ENCODE measurements at places on chromosomes 3 and 15. TPM values are rescaled to one million over a fixed set of nuclear protein-coding genes. Genes with fewer than 3 reads are reported as not detected.

Gene CCDC39
- total RNA-seq, result not detected

Gene C15orf62
- total RNA-seq, result 2.9 TPM

Gene OSBPL10
- total RNA-seq, result 33.9 TPM

Gene AMIGO3
- not detected for total RNA-seq

Gene ST3GAL6
- total RNA-seq, result 1.7 TPM

Gene EPHB3
- total RNA-seq, result 17.7 TPM

Gene CHRNA5
- 8.8 TPM for total RNA-seq

Gene SI
- not detected for total RNA-seq

Gene PRR20G
- not detected for total RNA-seq

Gene RAP2B
- total RNA-seq, result 16.0 TPM

Gene ANKRD63
- not detected for total RNA-seq

Gene SLC25A20
- 24.1 TPM for total RNA-seq

Gene RAB5A
- total RNA-seq, result 55.7 TPM

Gene HDGFL3
- 27.7 TPM for total RNA-seq

Gene ALDH1A3
- 62.9 TPM for total RNA-seq

Gene CILP
- 129 TPM for total RNA-seq

Gene PDHB
- 76.1 TPM for total RNA-seq

Gene CTDSPL
- 28.0 TPM for total RNA-seq

Gene GRM2
- not detected for total RNA-seq

Gene FBXO40
- not detected for total RNA-seq

Gene APPL1
- 28.2 TPM for total RNA-seq

Gene CHST2
- total RNA-seq, result 12.5 TPM

Gene STAC
- 3.9 TPM for total RNA-seq

Gene VGLL3
- total RNA-seq, result 17.7 TPM

Gene SLC2A2
- total RNA-seq, result not detected

Gene CTXN2
- total RNA-seq, result not detected

Gene ROBO2
- 11.0 TPM for total RNA-seq

Gene WDR93
- total RNA-seq, result not detected

Gene RETNLB
- total RNA-seq, result not detected

Gene SENP5
- total RNA-seq, result 50.6 TPM

Gene SEMA5B
- total RNA-seq, result 0.25 TPM

Gene CNTN6
- total RNA-seq, result 0.98 TPM

Gene GOLGB1
- total RNA-seq, result 45.4 TPM

Gene ABI3BP
- total RNA-seq, result 91.1 TPM

Gene PYGO1
- total RNA-seq, result 4.4 TPM

Gene PARP16
- total RNA-seq, result 12.8 TPM

Gene CHRM5
- not detected for total RNA-seq

Gene ZPLD1
- not detected for total RNA-seq

Gene NCK1
- total RNA-seq, result 45.7 TPM
